RWPE2 (cell line): ENCODE measurements at places on chromosomes 16 and 17.

- DNase-seq = no peak
Measured at GRCh38 chr17:63364387-63364786, 81.7 kb downstream of the CYB561 start.

- no peak for DNase-seq
Measured at GRCh38 chr17:81256616-81257015, 17.5 kb downstream of the NDUFAF8 start.

GRCh38 chr17:78044280-78044835, 84.2 kb downstream of the TMC6 start:
- no peak for DNase-seq

DNA sequence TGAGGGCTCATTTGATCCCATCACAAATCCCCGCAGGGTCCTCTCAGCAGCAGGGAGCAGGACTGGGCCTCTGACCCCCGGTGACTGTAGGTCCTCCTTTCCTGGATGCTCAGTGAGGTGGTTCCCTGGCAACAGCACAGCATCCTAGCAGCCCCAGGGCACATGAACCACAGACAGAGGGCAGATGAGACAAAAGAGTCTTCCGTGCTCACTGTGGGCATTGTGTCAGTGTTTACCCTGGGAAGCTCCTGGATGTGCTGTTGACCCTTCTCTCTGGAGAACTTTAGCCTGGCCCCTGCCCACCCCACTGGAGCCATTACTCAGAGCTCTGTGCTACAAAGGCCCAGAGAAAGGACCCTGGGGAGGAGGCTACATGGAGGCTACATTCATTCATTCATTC, 21.7 kb upstream of the TMEM220 start:
- DNase-seq = no peak

GRCh38 chr17:78231991-78232858, 794 bp downstream of the TMEM235 start:
- DNase-seq = peak; percentile 63

DNA sequence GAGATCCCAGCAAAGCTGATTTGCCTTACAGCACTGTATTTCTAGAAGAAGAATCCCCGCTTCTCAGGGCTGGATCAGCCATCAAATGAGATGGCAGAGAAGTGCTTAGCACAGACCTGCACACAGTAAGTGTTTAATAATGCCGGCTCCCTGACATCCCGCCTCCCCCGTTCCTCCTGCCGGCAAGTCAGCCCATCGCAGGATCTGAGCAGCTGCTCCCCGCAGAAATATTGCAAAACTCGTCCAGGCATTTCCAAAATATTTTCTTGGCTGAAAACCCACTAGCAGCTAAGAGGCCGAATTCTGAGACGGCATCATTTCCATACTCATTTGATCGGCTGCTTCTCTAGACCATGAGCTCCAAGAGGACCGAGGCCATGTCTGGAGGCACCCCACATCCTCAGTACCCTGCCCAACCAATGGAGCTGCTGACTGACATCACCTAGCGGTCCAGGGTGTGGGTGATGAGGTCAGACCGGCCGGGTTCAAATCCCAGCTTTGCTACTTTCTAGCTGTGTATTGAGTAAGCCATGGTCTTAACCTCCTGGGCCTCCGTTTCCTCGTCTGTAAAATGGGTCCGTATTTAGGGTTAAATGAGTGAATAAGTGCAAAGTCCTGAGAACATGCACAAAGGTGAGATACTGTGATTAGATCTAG, 251.5 kb downstream of the KATNIP start:
- no peak for DNase-seq

DNA sequence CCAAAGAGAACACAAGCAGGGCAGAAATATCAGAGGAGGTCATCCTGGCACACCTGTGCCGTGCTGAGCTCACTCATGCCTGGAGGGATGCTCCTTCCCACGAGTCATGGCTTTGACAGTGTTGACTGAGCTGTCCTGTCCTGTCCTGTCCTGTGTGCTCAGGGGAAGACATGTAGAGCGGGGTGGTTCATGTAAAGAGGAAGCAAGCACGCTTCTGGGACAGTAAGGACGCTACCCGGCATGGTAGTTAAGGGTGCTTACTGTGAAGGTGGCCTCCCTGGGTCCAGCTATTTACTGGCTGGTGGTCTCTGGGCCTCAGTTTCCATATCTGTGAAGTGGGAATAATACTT, 398 bp downstream of the LGALS9 start:
- no peak for DNase-seq

GRCh38 chr17:60168654-60169053, 18.9 kb downstream of the CA4 start:
- DNase-seq = no peak

- DNase-seq = no peak
Measured at GRCh38 chr16:58317608-58318152, 22.9 kb upstream of the PRSS54 start.

DNA sequence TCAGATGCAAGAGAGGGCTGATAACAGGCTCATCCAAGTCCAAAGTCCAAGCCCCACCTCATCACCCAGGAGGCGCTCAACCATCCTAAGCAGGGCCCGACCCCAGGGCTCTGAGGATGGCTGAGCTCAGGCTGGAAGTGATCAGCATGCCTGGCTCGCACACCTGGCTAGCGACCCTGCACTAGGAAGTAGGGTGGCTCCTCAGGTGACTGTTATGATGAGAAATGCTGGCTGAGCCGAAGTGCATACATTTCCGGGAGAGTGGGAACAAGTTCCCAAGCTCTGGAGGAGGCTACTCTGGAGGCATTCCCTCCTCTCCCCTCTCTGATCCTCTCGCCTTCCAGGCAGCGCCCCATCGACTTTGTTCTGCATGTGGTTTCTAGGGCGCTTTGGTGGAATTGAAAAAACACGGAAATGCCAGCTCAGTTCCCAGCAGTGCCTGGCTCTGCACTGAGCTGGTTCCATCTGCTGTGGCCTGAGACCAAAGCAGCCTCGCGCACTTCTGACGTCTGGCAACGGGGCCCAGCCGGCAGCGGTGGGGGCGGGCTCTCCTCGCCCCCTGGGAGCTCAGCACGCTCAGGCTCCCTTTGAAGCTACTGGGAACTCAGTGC, 130.3 kb downstream of the IRF8 start:
- DNase-seq = peak; percentile 26

DNA sequence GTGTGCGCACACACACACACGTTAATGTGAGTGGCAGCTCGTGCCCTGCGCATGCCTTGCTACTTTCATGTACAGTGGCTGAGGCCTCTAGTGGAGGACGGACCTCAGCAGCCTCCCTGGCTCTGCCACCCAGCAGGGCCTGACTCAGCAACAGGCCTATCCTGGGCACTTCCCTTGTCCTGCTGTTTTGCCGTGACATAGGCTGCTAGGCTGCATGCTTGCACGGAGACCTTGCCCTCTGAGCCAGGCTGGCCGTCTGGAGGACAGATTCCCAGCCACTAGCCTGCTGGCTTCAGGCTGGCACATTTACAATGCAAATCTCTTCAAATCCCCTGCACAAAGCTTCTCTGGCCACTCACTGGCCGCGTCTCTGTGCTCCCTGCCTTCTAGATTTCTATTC, 9.5 kb downstream of the RNF213 start:
- DNase-seq = no peak

GRCh38 chr17:80261159-80261894, 675 bp downstream of the RNF213 start:
- no peak for DNase-seq

DNA sequence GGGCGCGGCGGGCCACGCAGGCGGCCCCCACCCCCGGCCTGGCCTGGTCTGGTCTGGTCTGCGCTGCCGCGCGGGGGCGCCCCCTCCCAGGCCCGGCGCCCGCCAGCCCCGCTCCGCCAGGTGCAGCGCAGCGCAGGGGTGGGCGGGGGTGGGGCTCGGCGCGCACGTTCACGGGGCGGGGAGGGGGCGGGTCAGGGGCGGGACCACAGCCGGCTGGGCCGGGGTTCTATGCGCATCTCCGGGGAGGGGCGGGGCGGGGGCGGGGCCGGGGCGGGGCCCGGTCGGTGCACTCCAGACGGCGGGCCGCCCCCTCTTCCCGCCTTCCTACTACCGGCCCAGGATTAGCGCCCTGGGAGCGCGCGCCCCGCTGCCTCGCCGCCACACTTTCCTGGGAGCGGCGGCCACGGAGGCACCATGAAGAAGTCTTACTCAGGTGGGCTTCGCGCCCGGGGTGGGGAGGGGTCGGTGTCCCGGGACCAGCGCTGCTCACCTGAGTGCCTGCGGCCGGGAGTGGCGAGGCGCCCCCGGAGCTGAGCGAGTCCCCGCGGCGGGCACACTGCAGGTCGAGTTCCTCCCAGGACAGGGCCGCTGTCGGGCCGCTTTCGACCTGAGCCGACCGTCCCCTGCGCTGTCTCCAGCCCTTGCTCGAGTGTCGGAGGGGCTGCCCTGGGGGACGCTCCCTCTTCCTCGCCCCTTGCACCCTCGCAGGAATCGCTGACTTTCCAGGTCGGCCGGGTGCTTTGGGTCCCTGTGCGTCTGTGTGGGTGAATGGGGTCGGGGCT, 140.5 kb downstream of the SEC14L1 start:
- peak; percentile 82 for DNase-seq

- DNase-seq = no peak
Measured at GRCh38 chr17:79814127-79814973, 17.5 kb upstream of the CBX8 start.

GRCh38 chr17:3573246-3574100, 15.9 kb upstream of the TRPV3 start:
- DNase-seq = no peak

DNA sequence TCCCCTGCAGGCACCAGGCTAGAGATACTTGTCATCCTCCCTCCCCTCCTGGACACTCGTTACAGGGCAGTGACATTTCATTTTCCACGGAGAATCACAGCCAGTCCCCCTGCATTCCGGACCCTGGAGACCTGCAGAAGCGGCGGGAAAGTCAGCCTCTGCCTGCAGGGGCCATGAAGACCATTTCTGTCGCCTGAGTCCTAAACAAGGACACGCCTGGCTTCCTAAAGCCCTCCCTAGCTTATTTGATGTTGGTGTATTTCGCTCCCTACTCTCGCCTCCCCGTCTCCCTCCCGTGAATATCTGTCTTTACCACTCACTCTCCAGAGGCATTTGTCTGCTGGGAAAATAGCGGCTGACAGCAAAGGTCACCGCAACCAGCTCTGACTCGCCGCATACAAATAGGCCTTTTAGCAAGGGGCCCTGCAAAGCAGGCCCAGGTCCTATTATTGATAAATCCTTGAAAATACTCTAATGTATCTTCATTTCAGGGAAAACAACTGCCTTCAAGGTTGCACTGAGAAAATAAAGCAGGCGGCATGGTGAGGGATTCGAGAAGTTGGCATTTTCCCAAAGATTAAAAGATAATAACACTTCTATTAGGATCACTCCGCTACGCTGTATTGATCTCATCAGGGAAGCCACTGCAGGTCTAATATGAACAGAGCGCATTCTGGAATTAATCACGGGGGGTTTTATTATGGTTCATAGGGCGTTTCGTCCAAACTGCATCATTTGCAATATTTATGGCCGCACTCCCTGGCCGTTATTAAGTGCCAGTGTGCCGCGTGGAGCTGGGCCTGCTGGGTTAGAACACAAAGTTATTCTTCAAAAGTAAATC, 447.1 kb upstream of the CDH5 start:
- DNase-seq = no peak

GRCh38 chr17:81012574-81013447, 21.2 kb downstream of the CHMP6 start:
- no peak for DNase-seq

GRCh38 chr16:1920727-1921171, 2.5 kb upstream of the HS3ST6 start:
- no peak for DNase-seq

DNA sequence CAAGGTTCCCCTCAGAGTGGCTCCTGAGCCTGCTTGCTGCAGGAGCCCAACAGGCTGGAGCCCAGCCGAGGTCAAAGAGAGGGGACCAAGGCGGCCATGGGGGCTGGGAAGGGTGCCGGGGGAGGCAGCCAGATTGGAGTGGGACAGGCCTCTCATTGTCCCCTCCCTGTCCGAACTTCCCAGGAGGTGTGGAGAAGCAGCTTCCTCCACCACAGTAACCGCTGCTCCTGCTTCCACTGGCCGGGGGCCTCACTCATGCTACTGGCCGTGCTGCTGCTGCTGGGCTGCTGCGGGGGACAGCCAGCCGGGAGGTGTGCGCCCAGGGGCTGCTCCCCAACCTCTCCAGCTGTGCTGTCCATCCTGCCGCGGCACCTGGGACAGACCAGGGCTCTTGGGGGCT, 29.3 kb downstream of the TMEM94 start:
- no peak for DNase-seq

DNA sequence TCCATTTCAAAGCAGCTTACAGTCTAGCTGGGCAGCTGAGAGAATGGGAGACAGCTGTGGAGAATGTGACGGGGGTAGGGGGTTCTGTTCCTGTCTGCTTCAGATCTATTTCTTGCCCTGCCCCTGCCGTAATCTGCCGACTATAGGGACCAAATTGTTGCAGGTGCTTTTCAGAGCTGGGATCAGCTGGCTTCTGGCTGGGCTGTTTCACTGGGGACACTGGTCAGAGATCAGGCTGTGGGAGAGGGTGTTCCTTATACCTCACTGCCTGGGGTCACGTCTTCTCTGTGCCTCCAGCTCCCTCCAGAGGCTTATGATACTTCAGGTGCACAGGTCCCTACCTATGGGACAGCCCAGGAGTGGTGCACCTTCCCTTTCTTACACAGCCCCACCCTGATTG, 514.9 kb upstream of the GOT2 start:
- no peak for DNase-seq

DNA sequence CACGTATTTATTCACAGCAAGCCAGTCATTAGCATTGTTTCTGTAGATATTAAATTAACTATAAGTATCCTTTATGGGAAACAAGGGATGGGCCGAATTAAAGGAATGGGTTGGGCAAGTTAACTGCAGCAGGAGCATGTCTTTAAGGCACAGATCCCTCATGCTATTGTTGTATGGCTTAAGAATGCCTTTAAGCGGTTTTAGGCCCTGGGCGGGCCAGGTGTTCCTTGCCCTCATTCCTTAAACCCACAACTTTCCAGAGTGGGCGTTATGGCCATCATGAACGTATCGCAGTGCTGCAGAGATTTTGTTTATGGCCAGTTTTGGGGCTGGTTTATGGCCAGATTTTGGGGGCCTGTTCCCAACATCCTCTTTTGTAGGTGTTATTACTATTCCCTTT, 9.1 kb downstream of the PHKB start:
- DNase-seq = no peak

DNA sequence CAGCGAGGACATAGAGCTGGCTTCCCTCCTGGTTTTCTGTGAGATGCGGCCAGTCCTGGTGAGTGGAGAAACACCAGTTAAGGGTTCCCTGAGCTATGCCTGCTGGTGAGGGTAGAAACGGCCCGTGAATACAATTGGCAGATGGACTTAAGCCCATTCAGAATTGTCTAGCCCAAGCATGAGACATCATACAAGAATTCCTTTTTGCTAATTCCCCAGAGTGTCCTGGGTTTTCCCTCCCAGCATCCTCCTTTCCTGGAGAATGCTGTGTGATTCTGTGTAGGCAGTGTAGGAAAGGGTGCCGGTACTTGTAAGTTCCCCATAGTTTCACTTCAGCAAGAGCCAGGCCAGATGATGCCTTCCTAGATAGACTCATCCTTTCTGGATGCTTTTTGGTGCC, 65.1 kb downstream of the SDR42E1 start:
- DNase-seq = no peak
